SK-N-DZ (cell line): ENCODE measurements at places on chromosomes 3 and 15.
A peak's percentile ranks its signal among the peaks of the same experiment; 100 is the strongest.

DNA sequence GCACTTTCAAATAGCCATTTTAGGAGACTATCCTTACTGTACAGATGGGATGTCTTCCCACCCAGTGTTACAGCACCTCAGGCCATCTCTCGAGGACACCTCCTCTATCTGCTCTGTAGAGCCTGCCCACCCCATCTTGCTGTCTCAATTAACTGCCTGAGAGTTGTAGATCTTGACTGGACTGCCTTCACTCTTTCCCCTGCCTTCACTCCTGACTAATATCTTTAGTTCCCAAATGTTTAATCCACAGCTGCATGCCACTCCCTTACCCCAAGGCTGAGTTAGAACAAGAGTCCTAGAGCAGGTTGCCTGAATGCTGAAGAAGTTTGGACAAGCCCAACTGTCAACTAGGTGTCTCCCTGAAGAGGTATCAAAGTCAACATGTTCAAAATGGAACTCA is 1.3 kb upstream of the PP2D1 start:
- no peak for DNase-seq

- no peak for DNase-seq
Observed at GRCh38 chr3:99111235-99111634, 209.7 kb upstream of the DCBLD2 start.

- DNase-seq: no peak
Observed at GRCh38 chr15:61173899-61174689, 55.0 kb downstream of the RORA start.

- no peak for DNase-seq
Observed at GRCh38 chr3:185442031-185442430, 56.8 kb downstream of the TMEM41A start.

- peak; percentile 69 for DNase-seq
Observed at GRCh38 chr15:43872416-43873020, 45.7 kb downstream of the WDR76 start.

DNA sequence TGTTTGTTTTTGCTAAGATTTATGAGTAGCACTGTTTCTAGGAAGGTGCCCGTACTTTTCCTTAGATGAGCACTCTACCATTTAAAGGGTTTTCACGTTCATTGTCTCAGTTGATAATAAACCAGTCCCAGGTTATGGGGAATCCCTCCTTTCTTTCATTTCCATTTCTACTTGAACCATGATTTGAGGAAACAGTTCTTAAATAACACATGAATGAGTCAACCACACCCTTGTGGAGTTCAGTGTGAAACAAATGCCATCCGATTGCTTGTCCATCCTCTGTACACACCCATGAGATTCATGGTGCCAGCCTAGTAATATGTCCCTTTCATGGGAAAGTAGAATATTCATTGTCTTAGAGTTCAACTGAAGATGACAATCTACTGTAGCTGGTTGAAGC is 23.1 kb downstream of the CMTM8 start:
- DNase-seq: no peak

DNA sequence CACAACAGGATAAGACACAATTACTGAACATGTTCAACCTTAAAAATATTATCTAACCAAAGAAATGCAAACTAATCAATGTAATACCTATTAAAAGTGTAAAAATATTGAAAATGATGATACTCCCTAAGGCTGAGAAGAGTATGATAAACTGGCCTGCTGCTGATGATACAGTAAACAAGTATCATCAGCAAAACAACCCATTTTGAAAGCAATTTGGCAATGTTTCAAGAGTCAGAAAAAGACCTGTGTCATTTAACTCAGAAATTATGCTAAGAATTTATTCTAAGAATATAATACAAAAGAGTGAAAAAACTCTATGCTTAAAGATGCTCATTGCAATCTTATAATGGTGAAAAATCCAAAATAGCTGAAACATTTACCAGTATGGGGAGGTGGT is 22.1 kb downstream of the CCDC191 start:
- DNase-seq: no peak

GRCh38 chr15:31326875-31327668 is 437 bp downstream of the KLF13 start:
- DNase-seq: no peak

DNA sequence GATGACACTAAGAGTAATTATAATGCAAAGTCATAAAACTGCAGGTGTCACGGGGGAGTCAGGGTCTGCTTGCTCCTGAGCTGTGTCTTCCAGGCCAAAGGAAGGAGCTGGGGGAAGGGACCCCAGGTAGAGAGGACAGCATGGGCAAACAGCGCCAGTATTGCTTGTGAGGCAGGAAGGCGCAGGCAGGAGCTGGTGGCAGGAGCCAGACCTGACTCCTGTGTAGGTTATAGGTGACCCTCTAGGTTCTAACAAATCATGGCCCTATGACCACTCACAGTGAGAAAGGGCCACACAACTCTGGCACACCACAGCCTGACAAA is 1.9 kb downstream of the CISH start:
- DNase-seq: no peak

- no peak for DNase-seq
Observed at GRCh38 chr3:138936741-138937689, 9.9 kb downstream of the FOXL2 start.

GRCh38 chr15:46894644-46895043 is 822.7 kb upstream of the SEMA6D start:
- no peak for DNase-seq

DNA sequence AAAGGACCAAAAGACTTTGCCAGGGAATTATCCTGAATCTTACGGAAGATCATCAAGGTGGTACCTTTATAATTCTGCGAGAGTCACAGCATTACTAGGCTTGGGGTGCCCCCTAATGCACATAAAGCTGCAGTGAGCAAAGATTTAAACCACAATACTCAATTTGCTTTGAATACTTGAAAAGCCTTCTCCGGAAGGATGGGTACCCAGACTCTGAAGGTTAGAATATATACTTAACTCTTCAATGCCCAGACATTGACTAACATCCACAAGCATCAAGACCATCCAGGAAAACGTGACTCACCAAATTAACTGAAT is 117.8 kb upstream of the KCNH8 start:
- DNase-seq: peak; percentile 40

GRCh38 chr3:66439666-66440344 is 61.0 kb downstream of the LRIG1 start:
- DNase-seq: no peak

GRCh38 chr3:73924048-73924447 is 299.3 kb upstream of the PDZRN3 start:
- peak; percentile 21 for DNase-seq

- DNase-seq: no peak
Observed at GRCh38 chr3:123285931-123286307, 84.2 kb downstream of the SEC22A start.

GRCh38 chr3:195853996-195854395 is 42.3 kb upstream of the MUC4 start:
- DNase-seq: peak; percentile 49

DNA sequence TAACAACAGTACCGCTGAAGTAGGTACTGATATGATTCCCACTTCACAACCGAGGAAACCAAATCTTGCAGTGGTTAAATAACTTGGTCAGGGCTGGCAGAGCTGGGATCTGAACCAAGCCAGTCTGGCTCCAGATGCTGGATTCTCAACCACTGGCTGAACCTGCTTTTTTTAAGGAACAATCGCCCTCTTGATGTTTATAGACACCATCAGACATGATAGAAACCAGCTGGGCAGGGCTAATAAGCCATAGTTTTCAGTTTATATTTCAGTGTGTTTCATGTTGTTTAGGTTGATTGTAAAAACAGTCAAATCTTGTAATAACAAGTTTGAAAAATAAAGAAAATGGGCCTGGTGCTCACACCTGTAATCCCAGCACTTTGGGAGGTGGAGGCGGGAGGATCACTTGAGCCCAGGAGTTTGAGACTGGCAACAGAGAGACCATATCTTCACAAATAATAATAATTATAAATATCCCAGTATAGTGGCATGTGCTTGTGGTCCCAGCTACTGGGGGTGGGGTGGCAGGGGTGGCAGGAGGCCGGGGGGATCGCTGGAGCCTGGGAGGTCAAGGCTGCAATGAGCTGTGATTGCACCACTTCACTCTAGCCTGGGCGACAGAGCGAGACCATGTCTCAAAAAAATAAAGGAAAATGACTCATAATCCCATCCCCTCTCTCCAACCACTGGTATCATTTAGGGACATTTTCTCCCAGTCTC is 36.7 kb downstream of the XYLB start:
- no peak for DNase-seq

GRCh38 chr3:96753124-96753523 is 61.3 kb upstream of the EPHA6 start:
- DNase-seq: no peak

DNA sequence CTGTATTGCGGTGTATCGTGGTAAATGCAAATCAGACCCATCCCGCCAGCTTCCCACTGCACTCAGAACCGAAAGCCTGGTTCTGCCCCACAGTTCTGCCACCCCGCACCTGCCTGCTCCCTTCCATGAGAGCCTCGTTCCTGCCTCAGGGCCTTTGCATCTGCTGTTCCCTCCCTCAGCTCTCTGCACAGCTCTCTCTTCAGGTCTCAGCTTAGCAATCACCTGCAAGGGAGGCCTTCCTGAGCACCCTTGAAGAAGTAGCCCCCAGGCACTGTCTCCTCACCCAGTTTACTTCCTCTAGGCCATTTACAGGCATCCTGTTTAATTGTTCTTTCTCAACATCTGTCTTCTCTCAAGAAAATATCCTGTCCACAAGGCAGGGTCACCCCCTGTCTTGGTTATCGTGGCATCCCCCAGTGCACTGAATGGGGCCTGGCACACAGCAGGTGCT is 13.3 kb upstream of the IQSEC1 start:
- DNase-seq: no peak

GRCh38 chr3:122461806-122462205 is 45.9 kb upstream of the WDR5B start:
- DNase-seq: no peak

DNA sequence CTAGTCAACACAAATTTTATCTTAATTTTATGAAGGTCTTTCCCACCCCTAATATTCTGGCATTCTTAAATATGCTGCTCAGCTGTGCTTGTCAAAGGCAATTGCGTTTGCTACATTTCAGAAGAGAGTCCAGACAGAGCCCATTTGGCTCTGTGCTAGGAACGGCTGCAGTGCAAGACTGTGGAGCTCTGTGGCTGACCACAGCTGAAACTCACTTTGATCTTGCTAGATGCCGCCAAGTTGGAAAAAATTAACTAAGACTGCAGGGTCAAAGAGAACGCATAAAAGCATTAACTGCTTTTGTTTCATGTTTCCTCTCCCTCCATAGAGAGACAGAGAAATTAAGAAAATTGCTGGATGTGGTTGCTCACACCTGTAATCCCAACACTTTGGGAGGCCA is 7.6 kb upstream of the PPP1R2 start:
- no peak for DNase-seq

GRCh38 chr3:142040941-142041491 is 108.3 kb downstream of the TFDP2 start:
- DNase-seq: peak; percentile 9

DNA sequence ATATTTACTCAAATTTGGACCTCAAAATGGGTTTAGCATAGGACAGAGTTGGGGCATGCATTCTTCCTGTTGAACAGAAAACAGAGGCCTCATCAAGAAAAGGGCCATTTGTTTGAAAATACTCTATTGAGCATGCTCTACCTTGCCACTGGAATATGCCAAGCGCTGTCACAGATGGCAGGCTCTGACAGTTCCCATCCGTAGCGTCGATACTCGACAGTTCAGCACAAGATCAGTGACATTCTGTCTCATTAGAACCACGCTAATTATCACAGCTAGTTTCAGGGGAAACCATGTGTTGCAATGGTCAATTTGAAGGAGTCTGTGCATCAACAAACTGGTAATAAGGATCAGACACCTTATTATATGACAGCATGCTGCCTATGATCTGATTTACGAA is 54.5 kb downstream of the SATB1 start:
- DNase-seq: peak; percentile 78

DNA sequence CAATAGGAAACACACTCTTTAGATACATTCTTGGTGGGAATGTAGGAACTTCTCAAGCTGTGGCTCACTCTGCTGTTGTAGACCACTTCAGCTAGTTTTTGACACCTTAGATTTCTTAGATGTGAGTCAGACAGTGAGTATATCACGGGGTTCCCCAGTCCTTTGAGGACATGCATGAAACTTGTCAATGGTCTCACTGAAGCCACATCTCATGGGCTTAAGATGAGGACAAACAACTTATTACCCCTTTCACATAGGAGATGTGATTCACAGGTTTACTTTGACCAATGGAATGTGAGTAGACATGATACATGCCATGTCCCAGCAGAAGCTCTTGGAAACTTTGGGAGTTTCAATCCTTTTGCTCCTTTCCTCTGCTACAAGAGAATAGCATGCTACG is 325.5 kb downstream of the CHST2 start:
- no peak for DNase-seq

DNA sequence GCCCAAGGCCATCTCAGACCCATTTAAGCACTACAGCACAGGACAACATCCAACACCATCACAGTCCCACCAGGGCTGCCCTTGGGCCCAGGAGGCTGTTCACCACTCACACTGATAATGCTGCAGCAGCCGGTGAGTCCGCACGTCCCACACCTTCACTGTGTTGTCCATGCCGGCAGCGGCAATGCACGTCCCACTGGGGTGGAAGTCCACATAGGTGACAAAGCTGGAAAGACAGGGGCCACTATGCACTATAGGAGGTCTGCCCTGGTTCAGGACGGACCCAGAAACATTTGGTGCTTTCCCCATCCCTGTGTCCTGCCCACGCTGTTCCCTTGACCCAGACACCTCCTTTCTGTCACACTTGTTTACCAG is 8.5 kb downstream of the POC1A start:
- no peak for DNase-seq

GRCh38 chr15:90291679-90292356 is 26.3 kb downstream of the NGRN start:
- peak; percentile 70 for DNase-seq

- no peak for DNase-seq
Observed at GRCh38 chr3:179454887-179455286, 3.6 kb upstream of the GNB4 start.

GRCh38 chr3:32508711-32509110 is 6.1 kb upstream of the CMTM6 start:
- DNase-seq: no peak

- no peak for DNase-seq
Observed at GRCh38 chr3:185363662-185364203, 797 bp downstream of the MAP3K13 start.

DNA sequence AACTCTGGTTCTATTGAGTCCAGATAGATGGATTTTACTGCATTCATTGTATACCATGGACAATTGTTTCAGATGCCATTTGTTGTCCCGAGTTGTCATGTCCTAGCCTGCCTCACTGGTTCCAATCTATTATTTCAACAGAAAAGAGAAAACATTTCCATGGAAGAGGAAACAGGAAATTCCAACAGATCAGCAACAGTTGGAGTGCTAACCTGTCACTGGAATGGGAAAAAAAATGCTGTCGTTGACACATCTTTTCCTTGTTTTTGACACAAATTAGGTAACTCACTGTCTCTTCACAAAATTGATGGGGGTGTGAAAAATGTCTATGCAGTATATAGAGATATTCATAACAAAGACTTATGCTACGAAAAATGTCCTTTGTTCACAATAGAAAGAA is 432.0 kb upstream of the TBL1XR1 start:
- no peak for DNase-seq
